Right atrium auricular region (tissue), 2 donors: ENCODE measurements at places on chromosomes 12 and 14. TPM values are rescaled to one million over a fixed set of nuclear protein-coding genes. Genes with fewer than 3 reads are reported as not detected.
A peak's percentile ranks its signal among the peaks of the same experiment; 100 is the strongest.

DNA sequence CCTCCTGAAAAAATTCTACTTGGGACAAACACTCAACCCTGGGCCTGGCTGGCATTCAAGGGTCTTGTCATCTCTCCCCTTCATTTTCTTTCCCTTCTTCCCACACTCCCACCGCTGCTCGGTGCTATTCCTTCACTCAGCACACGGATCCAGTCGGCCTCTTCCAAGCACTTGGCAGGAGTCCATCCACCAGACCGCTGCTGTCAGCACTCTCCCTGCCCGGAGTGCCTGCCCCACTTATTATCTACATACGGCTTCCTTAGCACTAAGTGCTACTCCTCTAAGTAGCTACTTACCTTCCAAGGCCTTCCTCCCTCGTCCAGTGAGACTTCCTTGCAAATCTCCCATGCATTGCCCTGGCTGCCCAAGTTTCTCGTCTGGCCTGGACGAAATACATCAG lies 29.8 kb downstream of the CALM1 start:
- H3K36me3 ChIP-seq: no peaks in the 10 kb centered on the region
- H3K27ac ChIP-seq: no peak overlapping the region
- H3K4me3 ChIP-seq: no peak overlapping the region
- peaks cover 17% of the 10 kb centered on the region for H3K4me1 ChIP-seq

The CLEC9A gene
- total RNA-seq: not detected

The SLC7A8 gene
- 11.9 TPM for total RNA-seq

The AHNAK2 gene
- 5.7 TPM for total RNA-seq

DNA sequence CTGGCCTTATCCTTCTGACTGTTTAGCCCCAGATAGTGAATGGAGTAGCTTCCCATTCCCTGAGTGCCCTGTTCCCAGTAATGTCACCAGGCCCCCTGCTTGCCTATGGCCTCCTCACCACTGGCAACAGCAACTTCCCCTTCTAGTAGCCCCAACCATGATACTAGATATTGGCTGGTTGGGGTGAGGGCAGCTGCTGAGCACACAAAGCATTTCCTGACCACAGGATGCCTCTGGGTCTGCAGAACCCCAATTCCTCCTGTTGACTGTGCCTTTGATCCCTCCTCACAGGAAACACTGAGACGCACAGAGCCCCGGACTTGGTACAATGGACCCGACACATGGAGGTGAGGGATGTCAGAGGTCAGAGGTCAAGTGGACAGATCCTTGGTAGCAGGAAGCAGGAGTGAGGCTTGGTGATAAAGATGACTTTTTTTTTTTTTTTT lies 597 bp downstream of the SOAT2 start:
- H3K27ac ChIP-seq: no peak overlapping the region
- peaks cover 5% of the 10 kb centered on the region for H3K4me1 ChIP-seq
- H3K27me3 ChIP-seq: no peaks in the 10 kb centered on the region
- DNase-seq: no peak

- H3K27me3 ChIP-seq: no peaks in the 10 kb centered on the region
- no peaks in the 10 kb centered on the region for H3K4me1 ChIP-seq
- H3K4me3 ChIP-seq: no peak overlapping the region
- H3K27ac ChIP-seq: no peak overlapping the region
Measured at GRCh38 chr14:71372411-71372838, 465.2 kb downstream of the PCNX1 start.

DNA sequence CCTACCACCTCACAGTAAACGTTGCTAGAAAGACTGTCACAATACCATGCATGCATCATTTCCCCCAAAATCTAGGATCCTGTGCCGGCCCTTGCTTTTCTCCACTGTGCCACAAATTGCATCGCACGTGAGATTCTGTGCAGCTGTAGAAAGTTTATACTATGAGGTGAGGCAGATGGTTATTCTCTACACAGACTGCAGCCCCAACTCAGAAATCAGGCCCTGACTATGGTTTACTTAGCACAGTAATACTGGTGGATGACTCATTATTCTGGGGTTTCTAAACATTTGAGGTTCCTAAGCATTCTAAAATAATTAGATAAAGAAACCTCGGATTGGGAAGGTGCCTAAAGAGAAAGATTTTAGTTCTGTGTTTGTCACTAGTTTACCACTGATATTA lies 163.8 kb upstream of the CCDC198 start:
- H3K4me1 ChIP-seq: no peaks in the 10 kb centered on the region
- H3K27me3 ChIP-seq: no peaks in the 10 kb centered on the region
- no peak for DNase-seq
- no peaks in the 10 kb centered on the region for H3K36me3 ChIP-seq

- H3K36me3 ChIP-seq: peaks cover 7% of the 10 kb centered on the region
- peak overlapping the region; percentile 100 for H3K27ac ChIP-seq
- DNase-seq: no peak
- peak overlapping the region; percentile 73 for H3K4me3 ChIP-seq
- peaks cover 79% of the 10 kb centered on the region for H3K4me1 ChIP-seq
- H3K27me3 ChIP-seq: no peaks in the 10 kb centered on the region
Measured at GRCh38 chr12:121797937-121798786, 4.7 kb upstream of the RHOF start.

DNA sequence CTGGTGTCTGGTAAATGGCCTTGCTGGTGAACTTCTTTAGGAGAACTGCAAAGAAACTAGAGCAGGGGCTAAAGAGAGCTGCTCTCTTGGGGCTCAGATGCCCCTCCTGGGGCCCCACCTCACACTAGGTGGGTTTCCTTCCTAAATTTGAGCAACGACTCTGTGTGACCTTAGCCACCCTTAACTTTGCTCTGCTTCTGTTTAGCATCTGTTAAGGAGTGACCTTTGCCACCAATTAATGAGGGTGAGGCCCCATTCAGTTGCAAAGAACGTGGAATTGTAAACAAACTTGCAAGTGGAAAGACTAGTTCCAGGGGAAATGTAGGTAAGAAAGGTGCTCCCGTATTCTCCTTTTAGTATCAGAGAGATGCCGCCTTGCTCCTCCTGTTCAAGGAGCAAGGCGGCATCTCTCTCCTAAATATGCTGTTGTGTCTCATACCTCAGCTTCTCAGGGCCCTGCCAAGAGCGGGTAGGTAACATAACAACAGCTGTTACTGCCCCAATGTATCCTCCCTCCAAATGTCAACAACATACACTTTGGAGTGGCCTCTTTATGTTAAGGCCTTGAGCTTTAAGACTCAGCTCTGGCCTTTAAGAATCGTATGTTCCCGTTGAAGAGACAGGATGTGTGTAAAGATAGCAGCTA lies 77.6 kb upstream of the FUT8 start:
- H3K36me3 ChIP-seq: no peaks in the 10 kb centered on the region
- H3K27me3 ChIP-seq: no peaks in the 10 kb centered on the region
- no peak overlapping the region for H3K4me3 ChIP-seq
- no peak overlapping the region for H3K27ac ChIP-seq
- DNase-seq: no peak
- H3K4me1 ChIP-seq: no peaks in the 10 kb centered on the region

- no peaks in the 10 kb centered on the region for H3K4me1 ChIP-seq
- DNase-seq: no peak
- H3K4me3 ChIP-seq: peak overlapping the region; percentile 68
- peak overlapping the region; percentile 77 for H3K27ac ChIP-seq
- no peaks in the 10 kb centered on the region for H3K36me3 ChIP-seq
Measured at GRCh38 chr14:70808416-70809224, 693 bp downstream of the MAP3K9 start.

The PRKD1 gene
- total RNA-seq: 4.3 TPM

- no peak overlapping the region for H3K4me3 ChIP-seq
- no peaks in the 10 kb centered on the region for H3K4me1 ChIP-seq
- no peaks in the 10 kb centered on the region for H3K36me3 ChIP-seq
- no peak for DNase-seq
- H3K27me3 ChIP-seq: no peaks in the 10 kb centered on the region
- H3K27ac ChIP-seq: no peak overlapping the region
Measured at GRCh38 chr12:65565601-65566560, 258.4 kb upstream of the HMGA2 start.

DNA sequence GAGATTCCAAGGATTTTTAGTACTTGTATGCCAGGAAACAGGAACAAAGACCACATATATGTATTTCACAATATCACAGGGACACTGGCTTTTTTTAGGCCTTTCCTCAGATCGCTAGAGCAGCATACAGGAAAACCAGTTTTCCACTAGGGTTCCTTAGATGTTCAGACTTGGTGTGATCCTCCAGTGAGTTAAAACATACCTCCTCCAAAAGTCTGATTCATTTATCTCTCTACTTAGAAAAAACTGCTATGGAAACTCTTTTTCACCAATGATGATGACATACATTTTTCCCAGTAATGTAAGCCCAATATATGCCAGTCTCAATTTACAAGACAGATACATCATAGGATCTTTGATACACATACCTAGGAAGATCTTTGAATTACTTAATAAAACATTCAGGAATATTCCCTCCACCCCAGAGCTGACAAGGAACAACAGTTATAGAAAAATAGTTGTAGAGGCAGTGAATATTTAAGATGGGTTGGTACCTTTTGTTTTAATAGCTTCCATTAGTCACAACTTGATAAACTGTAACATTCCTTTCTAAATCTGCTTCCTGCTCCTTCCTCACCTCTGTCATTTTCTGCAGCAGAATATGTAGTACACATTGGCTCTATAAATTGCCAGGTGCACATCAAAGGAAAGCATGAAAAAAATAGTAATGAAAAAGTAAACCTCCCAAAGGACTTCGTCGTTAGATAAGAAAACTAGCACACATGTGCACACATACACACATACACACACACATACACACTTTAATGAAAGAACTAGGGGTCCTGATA lies 27.5 kb downstream of the BCAT1 start:
- H3K27me3 ChIP-seq: no peaks in the 10 kb centered on the region
- no peaks in the 10 kb centered on the region for H3K36me3 ChIP-seq
- no peak overlapping the region for H3K4me3 ChIP-seq
- no peak overlapping the region for H3K27ac ChIP-seq

The TMEM120B gene
- total RNA-seq: 4.7 TPM

GRCh38 chr14:76654573-76655108 lies 106.6 kb upstream of the VASH1 start:
- no peak overlapping the region for H3K27ac ChIP-seq
- no peaks in the 10 kb centered on the region for H3K36me3 ChIP-seq
- no peaks in the 10 kb centered on the region for H3K4me1 ChIP-seq
- H3K4me3 ChIP-seq: no peak overlapping the region
- DNase-seq: no peak

The CCDC38 gene
- not detected for total RNA-seq
